ENCODE measurements at places on chromosomes 6 and 20. TPM values are rescaled to one million over a fixed set of nuclear protein-coding genes. Genes with fewer than 3 reads are reported as not detected.

The SPDEF gene
- total RNA-seq, result under 0.01 TPM

DNA sequence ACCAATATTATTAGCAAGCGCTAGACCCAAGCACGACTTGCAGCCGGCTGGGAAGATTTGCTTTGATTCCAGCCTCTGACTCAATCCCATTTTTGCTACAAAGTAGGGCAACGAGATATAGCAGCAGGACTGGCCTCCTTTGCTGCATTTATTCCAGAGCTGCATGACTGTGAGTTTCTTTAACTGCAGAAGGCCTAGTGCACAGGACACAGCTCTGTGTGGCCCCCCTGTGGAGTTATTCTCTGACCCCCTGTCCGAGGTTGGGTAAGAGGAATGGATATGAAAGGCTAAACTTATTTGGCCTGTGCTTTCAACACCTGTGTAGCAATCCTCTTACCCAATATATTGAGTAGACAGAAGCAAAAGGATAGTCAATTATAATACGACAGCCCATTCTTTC is 133.3 kb upstream of the SPTLC3 start:
- H3K36me3 ChIP-seq, result no peaks in the 10 kb centered on the region
- DNase-seq, result no peak
- H3K27me3 ChIP-seq, result no peaks in the 10 kb centered on the region
- H3K4me1 ChIP-seq, result no peaks in the 10 kb centered on the region
- H3K4me3 ChIP-seq, result no peak overlapping the region

GRCh38 chr6:161459008-161459615 is 185.3 kb upstream of the AGPAT4 start:
- H3K4me3 ChIP-seq, result no peak overlapping the region
- H3K27me3 ChIP-seq, result no peaks in the 10 kb centered on the region
- H3K36me3 ChIP-seq, result no peaks in the 10 kb centered on the region
- DNase-seq, result no peak
- H3K4me1 ChIP-seq, result no peaks in the 10 kb centered on the region

- no peaks in the 10 kb centered on the region for H3K27me3 ChIP-seq
- no peak for DNase-seq
- H3K27ac ChIP-seq, result no peak overlapping the region
- no peaks in the 10 kb centered on the region for H3K4me1 ChIP-seq
- H3K4me3 ChIP-seq, result no peak overlapping the region
These were observed 27.9 kb upstream of the EEF1A1 start for GRCh38 chr6:73548458-73549446.

GRCh38 chr6:98323605-98324004 is 510.8 kb upstream of the POU3F2 start:
- no peak overlapping the region for H3K27ac ChIP-seq
- H3K27me3 ChIP-seq, result no peaks in the 10 kb centered on the region
- no peak for DNase-seq
- no peak overlapping the region for H3K4me3 ChIP-seq
- no peaks in the 10 kb centered on the region for H3K4me1 ChIP-seq
